ENCODE measurements at places on chromosomes 1 and 21. TPM values are rescaled to one million over a fixed set of nuclear protein-coding genes. Genes with fewer than 3 reads are reported as not detected.

GRCh38 chr1:115090186-115090490 is 835 bp upstream of the TSPAN2 start:
- no peak for DNase-seq

- DNase-seq, result no peak
These were observed 2.6 kb downstream of the TXNIP start for GRCh38 chr1:145993618-145994390.

GRCh38 chr1:37476460-37477197 is 2.2 kb downstream of the ZC3H12A start:
- no peak for DNase-seq

Gene DFFB
- polyA plus RNA-seq, result 5.0 TPM

Gene HSPB7
- 32.5 TPM for polyA plus RNA-seq

Gene LAMC2
- polyA plus RNA-seq, result 0.96 TPM

DNA sequence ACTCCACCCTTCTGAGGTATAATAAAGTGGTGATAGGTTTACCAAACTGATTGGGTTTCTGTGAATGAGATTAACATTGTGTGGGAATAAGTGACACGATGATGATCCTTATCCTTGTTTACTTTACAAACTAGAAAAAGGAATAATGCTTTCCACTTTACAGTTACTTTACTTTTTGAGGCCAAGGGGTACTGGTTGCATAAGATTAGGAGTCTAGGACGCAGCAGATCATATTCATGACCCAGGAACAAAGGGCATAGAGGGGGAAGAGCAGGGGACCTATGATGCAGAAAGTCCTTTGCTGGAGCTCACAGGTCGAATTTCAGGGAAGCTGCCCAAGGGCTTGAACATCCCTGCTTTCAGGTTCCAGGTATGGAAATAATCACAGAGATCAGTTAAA is 20.4 kb downstream of the FGGY start:
- DNase-seq, result no peak

Gene DAB1
- polyA plus RNA-seq, result 0.91 TPM

DNA sequence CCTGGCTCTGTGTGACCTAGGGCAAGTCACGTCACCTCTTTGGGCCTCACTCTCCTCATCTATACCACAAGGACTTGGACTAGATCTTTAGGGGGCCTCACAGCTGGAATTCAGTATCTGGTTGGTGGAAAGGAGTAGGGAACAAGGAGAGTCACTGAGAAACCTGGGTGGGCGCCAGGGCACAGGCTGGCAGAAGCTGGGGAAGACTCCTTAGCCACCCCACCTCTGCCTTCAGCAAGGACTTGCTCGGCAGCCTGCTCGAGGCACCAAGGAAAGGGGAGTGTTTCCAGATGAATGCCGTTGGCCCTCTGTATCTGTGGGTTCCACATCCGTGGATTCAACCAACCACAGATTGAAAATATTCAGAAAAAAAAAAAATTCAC is 1.2 kb upstream of the OPTC start:
- no peak for DNase-seq

- no peak for DNase-seq
These were observed 81.6 kb upstream of the DISP3 start for GRCh38 chr1:11397151-11397901.

GRCh38 chr21:38354746-38355145 is 98.0 kb downstream of the KCNJ15 start:
- no peak for DNase-seq

DNA sequence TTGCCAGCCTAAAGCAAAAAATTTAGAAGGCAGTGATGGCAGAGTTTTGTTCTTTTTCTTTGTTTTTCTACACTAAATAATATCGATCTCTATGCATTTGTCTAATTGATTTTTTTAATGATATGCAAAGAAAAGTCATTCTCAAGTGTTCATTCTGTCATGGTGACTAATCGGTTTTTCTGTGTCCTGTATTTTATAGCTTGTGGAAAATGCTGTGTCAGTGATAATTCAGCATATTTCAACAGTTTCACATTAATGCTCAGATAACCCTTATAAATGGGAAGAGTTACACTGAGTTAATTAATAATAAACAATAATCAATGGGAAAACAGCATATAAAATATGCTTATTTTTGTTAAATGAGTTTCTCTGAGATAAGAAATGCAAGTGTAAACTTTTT is 824.9 kb downstream of the AMY1C start:
- no peak for DNase-seq

Gene HAO2
- polyA plus RNA-seq, result not detected

Gene LCE2A
- polyA plus RNA-seq, result not detected

DNA sequence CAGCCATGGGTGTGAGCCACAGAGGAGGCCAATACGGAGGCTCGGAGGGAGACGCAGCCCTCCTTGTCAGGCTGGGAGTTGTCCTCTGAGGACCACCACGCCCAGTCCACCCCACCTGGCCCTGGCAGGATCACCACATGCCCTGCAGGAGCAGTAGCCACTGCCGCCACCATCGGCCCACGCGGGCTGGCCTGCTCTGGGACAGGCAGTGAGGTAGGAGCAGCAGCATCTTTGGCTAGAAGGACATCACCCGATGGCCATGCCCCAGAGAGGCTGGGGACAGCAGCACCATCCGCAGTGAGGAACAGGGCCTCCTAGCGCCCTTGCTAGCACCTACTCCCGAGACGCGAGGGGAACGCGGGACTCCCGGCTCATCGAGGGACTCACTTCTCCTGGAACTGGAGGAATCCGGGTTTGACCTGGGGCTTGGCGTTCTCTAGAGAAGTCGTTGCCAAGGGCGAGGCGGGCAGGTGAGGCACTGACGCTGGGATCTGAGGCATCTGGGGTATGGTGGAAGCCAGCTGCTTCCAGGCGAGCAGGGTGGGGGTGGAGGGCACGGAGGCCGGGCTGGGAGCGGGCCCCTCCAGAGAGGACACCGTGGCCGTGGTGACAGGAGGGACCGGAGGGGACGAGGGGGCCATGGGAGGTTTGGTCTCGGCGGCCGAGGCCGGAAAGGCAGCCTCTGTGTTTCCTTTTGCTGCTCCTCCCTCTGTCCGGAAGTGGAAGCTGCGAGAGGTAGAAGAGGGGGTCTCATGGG is 148.9 kb downstream of the CASZ1 start:
- no peak for DNase-seq

Gene SELL
- polyA plus RNA-seq, result 0.05 TPM

- DNase-seq, result no peak
These were observed 19.2 kb upstream of the EDEM3 start for GRCh38 chr1:184773762-184774320.

Gene EFNA1
- 1.1 TPM for polyA plus RNA-seq

GRCh38 chr1:206102292-206102936 is 14.8 kb downstream of the AVPR1B start:
- DNase-seq, result no peak

DNA sequence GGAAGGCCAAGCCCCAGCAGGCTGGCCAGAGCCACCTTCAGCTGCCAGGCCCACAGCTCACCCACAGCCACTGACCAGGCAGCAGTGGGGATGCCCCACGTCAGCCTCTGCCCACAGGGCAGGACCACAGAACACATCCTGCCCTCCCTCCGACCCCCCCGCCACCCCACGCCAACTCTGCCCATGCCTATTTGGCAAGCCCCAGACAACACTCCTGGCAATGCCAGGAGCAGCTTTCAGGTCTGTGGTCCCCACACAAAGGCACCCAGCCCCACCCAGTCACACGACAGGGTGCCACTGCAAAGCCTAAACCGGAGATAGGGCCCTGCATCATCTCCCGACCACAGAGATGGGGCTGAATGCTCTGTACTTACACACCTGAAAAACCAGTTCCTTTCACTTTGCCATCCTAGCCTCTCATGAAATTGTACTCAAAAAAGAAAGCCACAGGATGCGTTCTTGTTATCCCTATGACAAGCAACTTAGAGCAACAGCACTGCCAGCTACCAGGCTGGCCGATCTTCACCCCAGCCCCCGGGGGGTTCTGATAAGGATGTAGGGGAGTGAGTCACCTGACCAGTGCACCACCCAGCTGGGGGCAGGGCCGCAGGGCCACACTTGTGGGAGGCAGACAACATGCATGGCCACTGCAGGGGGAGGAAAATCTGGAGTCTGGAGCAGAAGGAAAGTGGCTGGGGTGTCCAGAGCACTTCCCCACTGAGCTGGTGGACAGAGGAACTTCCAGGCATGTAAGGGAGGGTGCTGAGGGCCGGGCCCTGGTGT is 36.2 kb downstream of the UBE2G2 start:
- no peak for DNase-seq

Gene MRPL20
- polyA plus RNA-seq, result 84.8 TPM

DNA sequence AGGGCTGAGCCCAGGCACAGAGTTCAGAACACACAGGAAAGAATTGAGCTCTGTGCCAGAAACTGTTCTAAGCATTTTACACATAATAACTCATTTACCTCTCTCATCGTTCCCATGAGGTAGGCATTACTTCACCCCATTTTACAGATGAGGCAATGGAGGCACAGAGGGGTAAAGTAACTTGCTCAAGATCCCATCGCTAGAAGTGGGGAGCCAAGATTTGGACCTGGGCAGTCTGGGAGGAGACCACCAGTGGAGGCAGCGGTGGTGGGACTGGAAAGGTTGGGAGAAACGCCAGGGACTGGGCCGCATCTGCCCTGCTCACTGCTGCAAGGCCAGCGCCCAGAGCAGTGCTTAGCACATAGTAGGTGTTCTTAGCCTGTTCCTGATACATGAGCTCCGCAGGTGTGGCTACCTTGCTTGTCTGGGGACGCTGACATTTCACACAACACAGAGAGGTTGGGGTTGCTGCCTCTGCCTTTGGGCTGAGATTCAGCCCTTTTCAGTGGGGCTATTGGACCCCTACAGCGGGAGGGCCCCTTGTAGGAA is 27.8 kb upstream of the EPS8L3 start:
- DNase-seq, result no peak

DNA sequence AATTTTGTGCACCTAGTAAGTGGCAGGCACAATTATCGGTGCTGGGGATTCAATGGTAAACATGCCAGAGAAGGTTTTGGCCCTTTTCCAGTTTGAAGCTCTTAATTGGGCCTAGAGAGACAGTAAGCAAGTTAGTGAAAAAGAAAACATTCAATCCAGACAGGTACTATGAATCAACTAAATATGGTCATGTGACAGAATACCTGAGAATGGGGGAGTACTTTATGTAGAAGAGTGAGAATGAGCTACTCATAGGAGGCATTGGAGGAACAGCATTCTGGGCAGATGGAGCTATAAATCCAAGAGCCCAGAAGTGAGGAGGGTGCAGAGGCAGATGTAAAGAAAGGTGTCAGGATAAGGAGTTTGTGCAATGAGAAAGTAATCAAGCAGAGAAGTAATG is 1017.9 kb downstream of the ADGRL2 start:
- no peak for DNase-seq

Gene MATN1
- 0.13 TPM for polyA plus RNA-seq

DNA sequence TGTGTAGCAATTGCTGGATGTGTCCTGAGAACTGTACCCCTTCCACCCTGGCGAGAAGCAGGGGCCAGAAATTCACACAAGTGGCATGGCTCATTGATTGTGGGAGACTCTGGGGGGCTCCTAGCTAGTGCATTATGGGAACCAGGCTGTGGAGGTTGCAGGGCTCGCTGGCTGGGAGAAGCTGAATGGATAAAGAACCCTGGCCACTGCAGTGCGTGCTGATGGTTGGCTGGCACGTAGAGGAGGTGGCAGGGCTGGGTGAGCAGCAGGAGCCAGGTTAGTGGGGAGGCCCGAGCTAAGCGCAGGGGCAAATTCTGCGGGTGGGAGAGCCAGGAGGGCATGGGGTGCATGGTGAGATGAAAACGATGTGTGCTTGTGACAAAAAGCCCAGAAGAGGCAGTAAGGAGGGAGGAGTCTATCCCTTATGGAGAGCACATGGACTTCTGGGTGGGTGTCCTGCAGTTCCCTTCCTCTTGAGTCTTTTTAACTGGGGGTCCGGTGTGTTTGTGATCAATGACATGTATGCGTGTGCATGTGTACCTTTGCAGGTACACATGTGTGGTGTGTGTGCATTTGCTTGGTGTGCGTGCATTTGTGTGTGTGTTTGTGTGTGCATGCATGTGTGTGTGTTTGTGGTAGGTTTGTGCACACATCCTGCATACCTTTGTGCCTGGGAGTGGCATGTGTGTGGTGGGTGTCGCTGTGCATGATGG is 3.6 kb downstream of the GUK1 start:
- no peak for DNase-seq

Gene MLLT11
- polyA plus RNA-seq, result 4.1 TPM

GRCh38 chr1:94335950-94336349 is 82.2 kb upstream of the ABCD3 start:
- DNase-seq, result peak; percentile 54

DNA sequence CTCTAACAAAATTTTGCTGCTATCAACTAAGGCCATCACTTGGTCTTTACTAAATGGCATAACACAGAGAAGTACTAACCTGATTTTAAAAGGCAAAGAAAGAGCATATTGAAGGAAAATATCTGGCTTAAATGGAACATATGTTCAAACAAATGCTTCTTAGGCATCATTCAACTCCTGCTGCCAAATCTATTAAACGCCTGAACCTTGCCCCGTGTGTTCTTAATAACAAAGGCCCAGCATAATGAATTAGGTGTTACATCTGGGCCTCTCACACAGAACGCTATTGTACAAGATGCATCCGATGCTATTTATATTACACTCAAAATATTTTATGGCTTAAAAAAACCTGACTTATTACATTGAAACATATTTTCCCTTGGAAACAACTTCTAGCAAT is 48.4 kb downstream of the B3GALNT2 start:
- no peak for DNase-seq

Gene SGIP1
- polyA plus RNA-seq, result 49.4 TPM

Gene PADI4
- not detected for polyA plus RNA-seq

DNA sequence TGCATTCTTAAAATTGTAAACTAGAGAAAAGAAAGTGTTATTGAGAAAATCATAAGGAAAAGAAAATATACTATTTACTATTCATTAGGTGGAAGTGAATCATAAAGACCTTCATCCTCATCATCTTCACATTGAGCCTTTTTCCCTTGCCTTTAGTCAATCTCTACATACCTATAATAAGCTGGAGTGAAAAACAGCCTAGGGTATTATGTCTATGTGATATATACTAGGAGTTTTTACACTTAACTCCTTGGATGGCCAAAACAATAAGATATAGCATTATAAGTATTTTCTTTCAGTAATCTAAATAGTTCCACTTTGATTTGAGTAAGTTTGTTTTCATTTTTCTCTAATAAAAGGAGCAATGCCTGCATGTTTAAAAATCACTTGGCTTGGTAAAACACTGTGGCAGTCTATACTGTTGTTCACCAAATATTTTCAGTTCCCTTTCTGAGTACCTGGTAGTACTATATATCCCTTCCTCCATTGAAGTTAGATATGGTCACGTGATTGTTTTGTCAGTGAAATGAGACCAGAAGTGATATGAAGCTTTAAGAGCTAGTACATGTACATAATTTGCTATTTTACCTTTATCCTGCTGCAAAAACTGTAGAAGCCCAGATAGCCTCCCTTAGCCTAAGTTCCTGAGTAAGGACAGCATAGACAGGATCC is 78.3 kb downstream of the CLEC20A start:
- DNase-seq, result no peak

GRCh38 chr1:145751491-145752037 is 32.3 kb downstream of the CD160 start:
- DNase-seq, result peak; percentile 98

Data from BJ (cell line).